ENCODE measurements at places on chromosomes 5 and 9. TPM values are rescaled to one million over a fixed set of nuclear protein-coding genes. Genes with fewer than 3 reads are reported as not detected.

The CRB2 gene
- 0.09 TPM for total RNA-seq

The NREP gene
- total RNA-seq, result 2.7 TPM

The C5orf58 gene
- not detected for total RNA-seq

The ZDHHC11 gene
- total RNA-seq, result 18.6 TPM

The INSYN2B gene
- 1.1 TPM for total RNA-seq

The MSMP gene
- not detected for total RNA-seq

The IL3 gene
- total RNA-seq, result not detected

The CRHBP gene
- 0.24 TPM for total RNA-seq

The PTGDS gene
- 0.71 TPM for total RNA-seq

The ELAVL2 gene
- not detected for total RNA-seq

The PCDHGA11 gene
- total RNA-seq, result 0.02 TPM

The LMBRD2 gene
- total RNA-seq, result 1.2 TPM

The CDK7 gene
- total RNA-seq, result 61.8 TPM

The CTSL gene
- 1,037 TPM for total RNA-seq

The ARID3C gene
- total RNA-seq, result 0.18 TPM

The FAM163B gene
- not detected for total RNA-seq

The ODF2 gene
- total RNA-seq, result 30.1 TPM

The ABO gene
- not detected for total RNA-seq

The GPR151 gene
- not detected for total RNA-seq

The SLC6A19 gene
- not detected for total RNA-seq

The HRCT1 gene
- not detected for total RNA-seq

The OBP2B gene
- not detected for total RNA-seq

The HABP4 gene
- 16.8 TPM for total RNA-seq

The SPINK4 gene
- total RNA-seq, result not detected

The PCDHB3 gene
- total RNA-seq, result 0.02 TPM

Data from A549 treated with CpdA at 1 μM for 4 hours (cell line).